Right ventricle myocardium superior (tissue), 1 donor: ENCODE measurements at places on chromosomes 2 and 18. TPM values are rescaled to one million over a fixed set of nuclear protein-coding genes. Genes with fewer than 3 reads are reported as not detected.

DNA sequence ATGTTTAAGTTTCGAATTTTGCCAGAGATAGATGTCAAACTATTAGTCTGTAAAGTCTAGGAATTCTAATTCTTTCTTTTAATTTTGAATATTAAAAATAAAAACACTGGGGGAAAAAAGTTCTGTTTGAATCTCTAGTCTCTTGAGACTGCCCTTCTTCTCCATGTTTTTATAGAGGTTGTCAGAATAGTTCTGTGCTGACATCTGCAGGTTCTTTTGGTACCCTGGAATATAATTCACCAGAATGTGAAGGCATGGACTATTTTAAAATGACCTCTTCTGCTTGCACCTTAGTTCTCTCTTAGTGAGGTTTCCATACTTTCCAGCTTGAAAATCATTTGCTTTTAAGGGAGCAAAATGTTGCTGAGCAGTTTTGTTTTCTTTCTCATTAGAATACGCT is 121.0 kb upstream of the MSTN start:
- DNase-seq: no peak

DNA sequence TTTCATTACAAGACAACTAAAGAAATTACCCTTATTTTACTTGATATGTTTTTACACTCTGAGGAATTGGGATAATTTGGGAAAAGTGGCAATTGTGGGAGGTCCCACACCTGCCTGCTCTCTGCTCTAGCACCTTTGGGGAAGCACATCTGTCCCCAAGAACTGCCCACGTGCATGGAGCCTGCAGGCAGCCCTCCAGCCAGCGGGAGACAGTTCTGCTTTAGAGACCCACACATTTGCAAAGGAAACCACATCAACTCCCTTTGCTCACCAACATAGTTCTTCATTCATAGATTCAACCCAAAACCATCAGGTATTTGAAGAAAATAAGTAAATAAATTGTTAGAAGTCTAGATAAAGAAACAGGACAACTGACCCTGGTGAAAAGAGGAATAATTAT is 239.9 kb upstream of the ID2 start:
- no peak for DNase-seq

DNA sequence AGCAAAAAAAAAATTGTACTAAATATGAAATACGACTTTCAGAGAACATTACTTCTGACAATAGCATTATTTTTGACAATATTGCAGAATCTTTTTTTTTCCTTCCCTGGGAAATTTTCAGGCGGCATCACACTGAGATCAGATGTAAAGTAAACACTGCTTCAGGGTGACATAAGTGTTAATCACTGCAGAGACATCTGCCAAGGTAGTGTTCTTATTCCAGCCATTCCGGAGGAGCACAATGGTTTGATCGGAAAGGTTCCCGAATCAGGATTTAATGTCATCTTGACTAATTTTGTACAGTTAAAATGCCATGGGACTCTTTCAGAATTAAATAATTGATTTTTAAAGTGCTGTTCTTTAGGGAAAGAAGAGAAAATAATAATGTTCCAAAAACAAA is 56.7 kb upstream of the ZNF236 start:
- DNase-seq: no peak

- peak; percentile 74 for DNase-seq
Measured at GRCh38 chr2:9753276-9753600, 90.0 kb upstream of the TAF1B start.

DNA sequence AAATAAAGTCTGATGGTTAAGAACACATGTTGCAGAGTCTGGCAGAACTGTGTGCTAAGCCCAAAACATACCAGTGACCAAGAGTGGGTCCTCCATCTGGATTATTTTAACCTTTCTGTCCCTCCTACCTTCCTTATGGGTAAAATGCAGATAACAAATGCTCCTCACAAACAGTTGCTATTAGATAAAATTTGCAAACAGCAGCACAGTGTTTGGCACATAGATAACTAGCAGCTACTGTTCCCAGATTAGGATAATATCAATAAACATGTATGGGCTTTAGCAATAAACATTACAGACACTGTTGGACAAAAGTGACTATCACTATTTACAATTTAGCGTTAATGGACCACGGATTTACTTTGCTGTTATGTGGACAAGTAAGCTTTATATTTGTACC is 154.9 kb downstream of the TCF4 start:
- no peak for DNase-seq

DNA sequence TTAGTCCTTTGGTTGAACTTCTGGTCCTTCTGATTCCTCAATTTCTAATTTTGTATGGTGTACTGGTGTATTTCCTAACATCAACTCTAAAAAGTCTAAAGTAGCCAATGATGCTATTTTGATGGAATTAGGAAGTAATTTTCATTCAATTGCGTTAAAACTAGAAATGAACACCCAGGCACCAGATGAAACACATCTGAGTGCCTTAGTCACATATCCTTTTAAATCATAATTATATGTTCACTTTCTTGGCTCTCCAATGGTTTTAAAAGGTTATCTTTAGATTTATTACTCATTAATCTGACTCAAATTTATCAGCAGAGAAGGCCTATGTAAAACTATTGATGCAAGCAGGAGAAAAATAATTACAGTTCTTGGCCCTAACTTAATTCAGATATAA is 119.7 kb downstream of the GAREM1 start:
- DNase-seq: no peak

DNA sequence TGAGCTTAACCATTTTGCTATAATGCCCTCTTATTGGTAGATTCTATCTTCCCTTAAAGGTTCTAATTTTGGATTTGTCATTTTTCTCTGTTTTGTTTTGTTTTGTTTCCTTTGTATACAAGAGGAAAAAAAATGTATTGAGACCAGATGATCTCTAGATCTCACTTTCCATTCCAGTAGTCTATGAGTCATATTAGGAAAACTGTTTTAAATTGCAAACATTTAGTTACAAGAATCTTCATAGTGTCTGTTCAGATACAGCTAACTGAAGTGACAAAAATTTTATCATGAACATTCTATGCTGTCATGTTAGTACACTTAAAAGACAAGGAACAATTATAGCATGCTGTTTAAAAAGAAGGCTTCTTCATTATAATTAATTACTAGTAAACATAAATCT is 322.8 kb downstream of the LRRTM4 start:
- no peak for DNase-seq

- DNase-seq: peak; percentile 35
Measured at GRCh38 chr2:149648282-149649030, 60.9 kb upstream of the MMADHC start.

DNA sequence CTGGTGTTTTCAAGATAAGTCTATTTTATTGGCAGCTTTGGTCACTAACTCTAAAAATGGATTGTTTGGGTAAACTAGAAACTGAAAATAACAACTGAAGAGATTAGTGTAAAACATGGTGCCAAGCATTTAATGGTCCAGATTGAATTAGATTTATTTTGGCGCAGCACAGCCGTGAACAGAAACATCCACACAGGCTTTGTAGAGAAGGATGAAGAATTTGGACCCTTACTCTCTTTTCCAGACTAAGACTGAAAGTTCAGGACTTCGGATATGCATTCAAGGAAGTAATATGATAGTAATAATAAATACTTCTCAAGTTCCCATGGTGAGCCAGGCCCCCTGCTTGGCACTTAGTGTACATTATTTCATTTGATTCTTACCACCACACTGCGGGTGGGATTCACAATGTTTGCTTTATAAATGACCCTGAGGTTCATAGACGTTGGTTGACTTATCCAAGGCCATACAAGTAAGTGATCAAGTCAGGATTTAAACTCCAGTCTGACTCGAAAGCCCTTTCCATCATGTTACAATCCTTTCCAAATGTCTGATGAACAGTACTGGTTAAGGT is 54.2 kb upstream of the ITGB6 start:
- no peak for DNase-seq

GRCh38 chr2:128301501-128301966 is 17.1 kb downstream of the HS6ST1 start:
- peak; percentile 50 for DNase-seq

GRCh38 chr2:189018631-189019030 is 44.5 kb downstream of the COL3A1 start:
- DNase-seq: no peak

DNA sequence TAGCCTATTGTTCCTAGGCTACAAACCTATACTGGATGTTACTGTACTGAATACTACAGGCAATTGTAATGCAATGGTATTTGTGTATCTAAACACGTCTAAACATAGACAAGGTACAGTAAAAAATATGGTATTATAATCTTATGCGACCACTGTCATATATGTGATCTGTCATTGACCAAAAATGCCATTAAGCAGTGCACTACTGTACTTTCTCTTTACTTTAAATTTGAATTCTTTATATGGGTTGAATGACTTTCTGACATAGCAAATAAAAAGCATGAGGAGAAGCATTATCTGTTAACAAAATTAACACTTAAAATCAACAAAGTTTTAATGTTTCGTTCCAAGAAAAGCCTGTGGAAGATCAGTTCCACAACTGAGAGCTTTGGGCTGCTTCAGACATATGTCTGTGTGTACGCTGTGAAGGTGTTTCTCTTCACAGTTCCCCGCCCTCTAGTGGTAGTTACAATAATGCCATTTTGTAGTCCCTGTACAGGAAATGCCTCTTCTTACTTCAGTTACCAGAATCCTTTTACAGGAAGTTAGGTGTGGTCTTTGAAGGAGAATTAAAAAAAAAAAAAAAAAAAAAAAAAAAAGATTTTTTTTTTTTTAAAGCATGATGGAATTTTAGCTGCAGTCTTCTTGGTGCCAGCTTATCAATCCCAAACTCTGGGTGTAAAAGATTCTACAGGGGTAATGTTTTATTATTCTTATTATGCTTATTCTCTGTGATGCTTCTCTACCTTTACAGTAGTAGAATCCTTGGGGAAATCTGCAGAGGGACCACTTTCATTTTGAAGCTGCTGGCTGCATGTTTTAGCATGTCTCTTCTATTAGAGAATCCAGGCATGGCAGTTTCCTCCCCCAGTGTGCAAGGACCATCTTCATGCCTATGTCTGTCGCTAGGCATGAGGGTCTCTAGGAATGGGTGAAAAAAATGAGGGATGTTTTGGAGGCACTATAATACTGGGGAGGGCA is 54.5 kb downstream of the SCN2A start:
- DNase-seq: no peak

GRCh38 chr2:206968134-206969086 is 29.1 kb downstream of the CPO start:
- no peak for DNase-seq

DNA sequence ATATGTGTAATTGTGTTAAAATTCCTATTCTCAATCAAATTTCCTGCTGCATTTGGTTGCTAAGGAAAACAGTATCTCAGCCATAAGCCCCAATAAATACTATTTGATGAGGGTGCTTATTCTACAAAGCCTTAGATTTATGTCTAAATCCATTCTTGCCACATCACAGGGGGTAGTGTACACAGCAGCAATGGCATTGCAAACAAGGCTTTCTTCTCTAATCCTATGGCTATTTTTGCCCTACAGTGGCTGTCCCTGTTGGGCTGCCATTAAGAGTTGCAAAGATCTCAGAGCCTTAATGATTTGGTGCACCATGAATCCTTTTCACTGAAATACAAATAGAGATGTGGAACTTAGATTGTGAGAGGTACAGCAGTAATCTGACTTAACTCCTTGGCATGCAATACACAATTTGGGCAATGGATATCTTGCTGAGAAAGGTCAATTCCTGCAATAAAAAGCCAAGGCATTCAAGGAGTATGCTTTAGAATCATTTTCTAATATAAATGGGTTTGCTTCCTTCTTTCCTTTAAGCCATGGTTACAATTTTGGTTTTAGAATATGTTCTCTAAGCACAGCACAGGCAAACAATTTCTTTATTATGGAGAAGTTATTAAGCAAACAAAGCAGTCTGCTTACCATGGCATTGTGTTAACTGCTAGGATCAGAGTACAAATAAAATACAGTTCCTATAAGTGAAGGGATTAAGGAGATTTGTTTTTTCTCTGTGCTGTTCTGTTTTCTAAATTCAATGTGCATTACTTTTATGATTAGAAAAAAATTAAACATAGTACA is 69.8 kb upstream of the CD302 start:
- no peak for DNase-seq

DNA sequence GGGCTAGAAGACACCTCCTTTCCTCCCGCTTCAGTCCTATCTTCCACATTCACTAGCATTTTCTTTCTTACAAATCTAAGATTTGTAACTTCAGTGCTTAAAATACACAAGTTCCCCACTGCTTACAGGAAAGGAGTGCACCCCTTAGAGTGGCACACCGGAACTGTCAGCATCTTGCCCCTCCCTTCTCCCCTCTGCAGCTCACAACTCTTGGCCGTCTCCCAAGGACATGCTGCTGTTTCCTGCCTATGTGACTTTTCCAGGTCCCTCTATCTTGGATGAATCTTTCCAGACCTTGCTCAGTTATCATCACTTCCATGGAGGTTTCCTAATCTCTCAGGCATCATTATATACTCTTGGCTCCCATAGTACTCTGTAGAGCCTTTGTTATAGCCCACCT is 334.8 kb downstream of the CELF4 start:
- no peak for DNase-seq

Gene SKA1
- 0.65 TPM for total RNA-seq

Gene GPR45
- total RNA-seq: not detected

Gene TMEM163
- 0.38 TPM for total RNA-seq

Gene ZAP70
- total RNA-seq: 0.70 TPM

Gene KCNK3
- 2.7 TPM for total RNA-seq

Gene PJVK
- 1.0 TPM for total RNA-seq

Gene TMEM17
- 1.7 TPM for total RNA-seq

Gene TM4SF20
- not detected for total RNA-seq

Gene HSBP1L1
- total RNA-seq: 13.8 TPM

Gene LPIN2
- total RNA-seq: 10.4 TPM

Gene CYS1
- total RNA-seq: 3.6 TPM
